ENCODE measurements at places on chromosomes 3 and 15.

- no peak for DNase-seq
Observed at GRCh38 chr3:191959876-191960413, 499.0 kb downstream of the PYDC2 start.

DNA sequence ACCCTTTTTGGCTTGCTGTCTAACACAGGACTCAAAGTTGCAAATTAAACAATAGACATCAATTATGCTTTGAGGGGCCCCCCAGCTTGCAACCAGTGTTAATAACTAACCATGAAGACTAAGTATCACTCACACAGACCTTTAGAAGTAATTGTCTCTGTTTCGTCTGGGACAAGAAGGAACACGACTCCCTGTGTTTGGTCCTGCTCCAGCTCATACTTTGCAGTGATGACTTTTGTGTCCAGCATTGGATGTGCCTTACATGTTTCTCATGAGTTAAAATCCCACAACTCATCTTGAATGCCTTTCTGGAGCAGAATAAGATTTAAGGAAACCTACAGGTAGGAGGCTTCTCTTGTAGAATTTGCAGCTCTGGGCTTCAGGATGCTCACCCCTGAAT, 53.1 kb downstream of the GMNC start:
- DNase-seq = no peak

GRCh38 chr3:123310741-123311140, 109.0 kb downstream of the SEC22A start:
- no peak for DNase-seq

DNA sequence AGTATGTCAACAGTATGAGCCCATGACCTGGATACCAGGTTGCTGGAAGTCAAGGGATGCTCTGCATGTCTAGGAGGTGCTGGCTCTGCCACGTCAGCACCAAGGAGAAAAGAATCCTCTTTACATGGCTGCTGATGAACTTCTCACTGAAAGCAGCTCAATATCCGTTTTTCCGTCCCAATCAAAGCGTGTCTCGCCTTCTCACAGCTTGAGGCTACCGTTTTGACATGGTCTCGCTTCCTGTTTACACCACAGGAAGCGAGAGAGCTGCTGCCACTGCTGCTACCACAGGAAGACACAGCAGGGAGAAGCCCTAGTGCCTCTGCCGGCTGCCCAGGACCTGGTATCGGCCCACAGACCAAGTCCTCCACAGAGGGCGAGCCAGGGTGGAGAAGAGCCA, 27.3 kb downstream of the STARD5 start:
- peak; percentile 16 for DNase-seq

- DNase-seq = no peak
Observed at GRCh38 chr3:38139191-38139590, 730 bp downstream of the MYD88 start.

DNA sequence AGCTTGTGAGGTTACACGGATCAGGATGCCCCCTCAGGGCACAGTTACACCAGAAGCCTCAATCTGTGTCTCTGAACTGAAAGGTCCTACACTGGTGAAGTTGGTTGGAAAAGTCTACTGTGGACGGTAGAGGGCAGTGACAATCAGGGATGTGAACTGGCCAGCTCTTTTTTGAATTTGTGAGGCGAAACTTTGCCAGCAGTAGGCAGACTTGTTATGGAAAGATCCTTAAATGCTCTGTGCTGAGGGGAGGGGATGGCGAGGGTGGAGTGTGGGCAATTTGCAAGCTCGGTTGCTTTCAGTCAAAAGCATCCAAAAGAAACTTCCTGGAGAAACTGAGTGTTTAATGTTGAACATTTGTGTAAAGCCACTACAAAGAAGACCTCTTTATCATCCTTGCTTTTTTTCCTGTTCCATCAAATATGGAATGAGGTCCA, 127.4 kb upstream of the ABHD17C start:
- peak; percentile 64 for DNase-seq

- no peak for DNase-seq
Observed at GRCh38 chr3:184239708-184240107, 9.1 kb downstream of the ALG3 start.

DNA sequence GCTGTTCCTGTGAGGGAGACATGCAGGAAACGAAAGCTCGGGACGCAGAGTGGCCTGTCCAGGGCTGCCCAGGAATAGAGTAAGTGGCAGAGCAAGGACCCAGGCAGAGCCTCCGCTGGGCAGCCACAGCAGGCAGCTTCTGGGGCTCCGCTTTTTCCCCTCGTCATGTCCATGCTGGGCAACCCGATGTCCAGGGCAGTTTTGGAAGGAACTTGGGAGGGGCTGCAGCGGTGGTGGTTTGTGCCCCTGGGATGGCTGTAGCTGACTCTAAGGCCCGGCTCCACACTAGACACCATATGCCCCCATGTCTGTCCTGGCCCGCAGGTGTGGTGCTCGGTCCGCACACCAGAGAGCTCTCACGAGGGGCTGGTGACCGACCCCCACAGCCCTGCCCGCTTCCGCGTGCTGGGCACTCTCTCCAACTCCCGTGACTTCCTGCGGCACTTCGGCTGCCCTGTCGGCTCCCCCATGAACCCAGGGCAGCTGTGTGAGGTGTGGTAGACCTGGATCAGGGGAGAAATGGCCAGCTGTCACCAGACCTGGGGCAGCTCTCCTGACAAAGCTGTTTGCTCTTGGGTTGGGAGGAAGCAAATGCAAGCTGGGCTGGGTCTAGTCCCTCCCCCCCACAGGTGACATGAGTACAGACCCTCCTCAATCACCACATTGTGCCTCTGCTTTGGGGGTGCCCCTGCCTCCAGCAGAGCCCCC, 7.1 kb upstream of the PSMD2 start:
- no peak for DNase-seq

DNA sequence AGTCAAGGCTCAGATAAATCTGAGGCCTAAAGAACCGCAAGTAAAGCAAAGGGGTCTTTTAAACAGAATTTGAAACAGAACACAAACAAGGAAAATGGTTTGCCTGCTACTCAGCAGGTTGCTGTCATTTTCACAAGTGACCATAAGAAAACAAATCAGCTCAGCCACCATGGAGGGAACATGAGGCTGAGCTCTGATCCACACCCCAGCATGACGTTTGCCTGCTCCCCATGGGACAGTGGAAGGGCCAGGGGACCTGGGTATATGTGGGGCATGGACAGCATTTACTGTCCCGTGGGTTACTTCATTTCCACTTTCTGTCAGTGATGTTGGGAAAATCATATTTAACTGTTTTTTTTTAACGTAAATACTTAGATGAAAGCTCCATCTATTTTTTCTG, 371.2 kb downstream of the LRTM1 start:
- no peak for DNase-seq

DNA sequence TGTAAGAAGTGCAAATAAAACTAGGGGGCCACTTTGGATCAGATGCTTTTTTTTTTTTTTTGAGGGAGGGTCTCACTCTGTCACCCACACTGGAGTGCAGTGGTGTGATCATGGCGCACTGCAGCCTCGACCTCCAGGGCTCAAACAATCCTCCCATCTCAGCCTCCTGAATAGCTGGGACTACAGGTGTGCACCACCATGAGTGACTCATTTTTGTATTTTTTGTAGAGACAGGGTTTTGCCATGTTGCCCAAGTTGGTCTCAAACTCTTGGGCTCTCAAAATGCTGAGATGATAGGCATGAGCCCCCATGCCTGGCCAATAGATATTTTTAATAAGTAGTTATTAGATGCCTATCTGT, 20.8 kb downstream of the CCR1 start:
- no peak for DNase-seq
